ENCODE measurements at places on chromosomes 16 and 17.

- DNase-seq = no peak
Observed at GRCh38 chr17:16048811-16049449, 49.3 kb downstream of the TTC19 start.

DNA sequence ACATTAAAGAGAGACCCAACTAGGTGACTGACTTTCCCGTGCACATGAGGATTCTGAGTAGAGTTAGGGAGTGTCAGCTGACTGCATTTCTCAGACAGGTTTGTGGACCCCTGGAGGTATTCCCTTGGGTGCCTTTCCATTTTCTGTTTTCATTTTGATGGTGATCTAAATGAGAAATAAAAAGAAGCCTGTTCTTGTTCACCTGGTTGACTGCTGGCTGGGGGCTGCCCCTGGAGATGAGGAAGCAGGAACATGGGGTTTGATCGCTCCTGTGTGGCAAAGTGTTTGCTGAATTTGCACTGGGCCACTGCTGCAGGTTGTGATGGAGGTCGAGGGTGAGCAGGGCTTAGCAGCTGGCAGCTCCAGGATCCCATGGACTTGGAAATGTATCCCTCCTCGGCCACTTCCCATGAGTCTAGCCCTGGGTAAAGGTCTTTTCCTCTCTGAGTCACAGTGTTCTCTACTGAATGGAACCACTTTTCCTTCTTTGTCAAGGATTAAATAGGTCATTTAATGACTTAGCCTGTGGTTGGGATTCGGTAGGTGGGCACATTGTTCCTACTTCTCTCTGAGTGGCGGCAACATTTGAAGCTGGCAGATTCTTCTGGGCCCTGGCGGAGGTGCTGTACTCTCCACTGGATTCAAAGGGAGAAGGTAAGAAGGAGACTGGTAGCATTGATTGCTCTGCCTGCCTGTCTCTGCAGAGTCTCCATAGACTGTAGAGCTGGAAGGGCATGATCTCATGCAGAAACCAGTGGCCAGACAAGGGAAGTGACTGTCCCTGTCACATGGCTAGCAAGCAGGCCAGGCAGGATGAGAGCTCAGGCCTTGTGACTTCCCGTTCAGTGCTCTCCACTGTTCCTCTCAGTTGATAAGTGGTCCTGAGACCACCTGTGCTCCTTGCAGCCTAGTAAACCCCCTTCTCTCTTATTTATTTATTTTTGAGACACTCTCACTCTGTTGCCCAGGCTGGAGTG is 17.9 kb downstream of the SNX29 start:
- DNase-seq = no peak

GRCh38 chr17:83191388-83192160 is 112.2 kb downstream of the METRNL start:
- no peak for DNase-seq

DNA sequence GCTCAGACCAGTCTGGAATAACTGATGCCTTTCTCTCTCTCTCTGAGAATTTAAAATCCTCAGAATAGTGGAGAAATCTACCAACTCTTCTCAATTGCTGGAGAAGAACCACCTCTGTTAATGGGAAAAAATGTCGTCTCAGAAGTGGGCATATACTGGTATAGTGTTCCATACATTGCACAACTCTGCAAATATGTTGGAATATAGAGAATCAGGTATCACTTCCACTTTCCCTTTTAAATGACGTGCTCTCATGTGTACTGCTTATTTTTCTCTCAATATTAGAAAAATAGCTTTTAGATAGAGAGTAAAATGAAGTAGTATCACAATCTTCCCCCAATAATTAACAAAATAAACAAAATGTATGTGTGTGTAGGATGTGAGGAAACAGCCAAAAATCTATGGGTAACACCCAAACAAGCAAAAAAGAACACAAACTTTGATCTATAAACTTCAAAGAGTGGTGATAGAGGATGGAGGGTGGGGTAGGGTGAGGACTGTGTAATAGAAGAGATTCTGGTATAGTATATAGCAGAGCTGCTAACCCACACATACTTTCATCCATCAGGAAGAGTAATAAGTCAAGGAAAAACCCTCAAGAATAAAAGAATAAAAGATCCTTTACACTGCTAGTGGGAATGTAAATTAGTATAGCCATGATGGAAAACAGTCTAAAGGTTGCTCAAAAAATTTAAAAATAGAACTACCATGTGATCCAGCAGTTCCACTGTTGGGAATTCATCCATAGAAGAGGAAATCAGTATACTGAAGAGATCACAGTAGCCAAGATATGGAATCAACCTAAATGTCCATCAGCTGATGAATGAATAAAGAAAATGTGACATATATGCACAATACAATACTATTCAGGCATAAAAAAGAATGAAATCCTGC is 46.9 kb downstream of the NFATC3 start:
- no peak for DNase-seq

Data from thoracic aorta (tissue), 2 donors.